Hepatic stellate cell (primary cell): ENCODE measurements at places on chromosomes 13 and 19.

- DNase-seq = no peak
Observed at GRCh38 chr19:21713761-21714160, 53.6 kb downstream of the ZNF100 start.

DNA sequence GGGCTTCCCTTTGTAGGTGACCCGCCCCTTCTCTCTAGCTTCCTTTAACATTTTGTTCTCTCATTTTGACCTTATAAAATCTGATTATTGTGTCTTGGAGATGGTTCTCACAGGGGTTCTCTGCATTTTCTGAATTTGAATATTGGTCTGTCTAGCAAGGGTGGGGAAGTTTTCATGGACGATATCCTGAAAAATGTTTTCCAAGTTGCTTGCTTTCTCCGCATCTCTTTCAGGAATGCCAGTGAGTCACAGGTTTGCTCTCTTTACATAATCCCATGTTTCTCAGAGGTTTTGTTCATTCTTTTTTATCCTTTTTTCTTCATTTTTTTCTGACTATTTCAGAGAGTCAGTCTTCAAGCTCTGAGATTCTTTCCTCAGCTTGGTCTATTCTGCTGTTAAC lies 53.6 kb downstream of the POSTN start:
- DNase-seq = no peak

DNA sequence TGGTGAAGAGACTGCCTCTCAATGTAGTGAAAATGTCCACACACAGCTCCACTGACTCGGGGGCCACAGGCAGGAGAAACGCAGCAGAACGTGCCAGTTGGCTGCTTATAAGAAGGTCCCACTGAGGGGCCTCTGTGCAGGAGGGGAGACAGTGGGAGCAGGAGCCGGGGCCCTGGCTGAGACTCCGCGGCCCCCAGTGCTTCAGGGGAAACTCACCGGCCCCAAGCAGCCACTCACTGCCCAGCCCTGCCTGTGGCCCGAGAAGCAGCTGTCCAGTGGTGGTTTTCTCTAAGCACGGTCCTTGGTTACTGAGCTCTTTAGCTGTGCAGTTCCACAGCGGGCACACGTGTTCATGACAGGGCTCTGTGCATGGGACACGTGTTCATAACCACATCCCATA lies 91.9 kb upstream of the MCF2L start:
- no peak for DNase-seq

DNA sequence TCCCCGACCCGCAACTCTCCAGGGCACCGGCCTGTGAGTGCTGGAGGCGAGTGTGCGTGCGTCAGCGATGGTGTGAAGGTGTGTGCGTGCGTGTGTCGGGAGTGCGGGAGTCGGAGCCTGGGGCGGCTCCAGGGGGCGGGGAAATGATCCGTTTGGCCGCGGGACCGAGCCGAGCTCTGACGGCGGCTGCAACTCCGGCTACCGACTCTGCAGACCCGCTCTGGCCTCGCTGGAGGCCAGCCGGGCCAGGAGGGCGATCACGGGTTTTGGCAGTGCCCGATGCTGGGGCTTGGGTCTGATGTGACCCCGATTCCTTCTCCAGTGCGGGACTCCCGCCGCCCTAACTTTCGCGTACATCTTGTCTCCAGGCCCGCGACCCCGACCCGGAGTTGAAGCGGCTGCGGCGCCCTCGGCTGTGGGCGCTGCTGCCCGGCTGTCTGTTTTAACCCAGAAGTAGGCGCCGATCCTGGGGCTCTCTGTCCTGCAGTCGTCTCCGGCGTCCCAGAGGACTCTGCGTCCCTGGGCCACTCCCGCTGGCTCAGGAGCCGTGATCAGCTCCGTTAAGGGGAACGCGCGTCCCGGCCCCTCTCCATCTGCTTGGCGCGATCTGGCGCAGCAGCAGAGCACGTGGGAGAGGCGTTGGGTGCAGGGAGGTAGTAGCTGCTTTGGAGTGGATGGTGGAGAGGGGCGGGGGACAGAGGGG lies 1.2 kb downstream of the CHST8 start:
- no peak for DNase-seq

GRCh38 chr13:98214008-98214643 lies 37.1 kb upstream of the RNF113B start:
- peak; percentile 59 for DNase-seq

- no peak for DNase-seq
Observed at GRCh38 chr13:97122381-97122996, 99.6 kb upstream of the MBNL2 start.

- no peak for DNase-seq
Observed at GRCh38 chr13:101301053-101301452, 115.3 kb downstream of the NALCN start.

DNA sequence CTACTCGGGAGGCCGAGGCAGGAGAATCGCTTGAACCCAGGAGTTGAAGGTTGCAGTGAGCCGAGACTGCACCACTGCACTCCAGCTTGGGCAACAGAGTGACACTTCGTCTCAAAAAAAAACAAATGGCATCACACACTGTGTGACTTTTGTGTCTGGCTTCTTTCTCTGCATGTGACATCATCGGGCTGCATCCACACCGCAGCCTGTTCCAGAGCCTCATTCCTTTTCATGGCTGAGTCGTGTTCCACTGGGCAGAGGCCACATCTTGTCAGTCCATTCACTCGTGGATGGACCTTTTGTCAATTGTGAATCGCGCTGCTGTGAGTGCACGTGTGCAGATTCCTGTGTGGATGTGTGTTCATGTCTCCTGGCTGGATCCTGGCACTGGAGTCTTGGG lies 8.3 kb downstream of the THOP1 start:
- DNase-seq = no peak

- DNase-seq = peak; percentile 88
Observed at GRCh38 chr19:3665681-3666544, 34.4 kb downstream of the PIP5K1C start.

- no peak for DNase-seq
Observed at GRCh38 chr19:18674616-18675015, 8.9 kb upstream of the CRTC1 start.

- DNase-seq = peak; percentile 19
Observed at GRCh38 chr13:40974460-40975407, 44.4 kb downstream of the ELF1 start.

- peak; percentile 59 for DNase-seq
Observed at GRCh38 chr19:43625918-43626579, 6.6 kb upstream of the ZNF428 start.

DNA sequence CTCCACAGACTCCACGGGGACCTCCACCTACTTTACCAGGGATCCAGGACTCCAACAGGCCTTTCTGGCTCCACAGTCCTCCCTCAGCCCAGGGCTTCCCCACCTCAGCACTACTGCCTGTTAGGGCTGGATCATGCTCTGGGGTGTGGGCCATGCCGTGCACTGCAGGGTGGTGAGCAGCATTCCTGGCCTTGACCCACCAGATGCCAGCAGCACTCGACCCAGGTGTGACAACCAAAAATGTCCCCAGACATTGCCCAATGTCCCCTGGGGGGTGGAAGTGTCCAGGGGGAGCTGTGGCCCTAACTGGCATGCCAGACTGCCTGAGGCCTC lies 42.0 kb downstream of the EPS15L1 start:
- no peak for DNase-seq

- DNase-seq = no peak
Observed at GRCh38 chr13:109910194-109910593, 123.8 kb upstream of the IRS2 start.

DNA sequence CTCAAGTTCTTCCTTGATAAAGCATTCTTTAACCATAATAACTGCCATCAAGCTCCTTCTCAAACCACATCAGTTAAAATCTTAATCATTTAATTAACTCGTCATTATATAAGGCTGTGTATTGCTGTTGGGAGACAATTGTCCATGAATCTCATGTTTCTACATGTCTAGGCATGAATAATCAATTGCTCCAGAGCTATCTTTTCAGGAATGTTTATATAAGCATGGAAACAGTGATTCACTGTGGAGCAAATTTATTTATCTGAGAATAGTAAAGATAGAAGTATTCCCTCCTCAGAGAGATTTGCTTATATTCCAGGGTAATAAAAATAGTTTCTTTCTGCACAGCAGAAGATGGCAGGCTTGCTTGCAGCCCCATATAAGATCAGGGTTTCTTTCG lies 71.1 kb downstream of the CBY2 start:
- no peak for DNase-seq

- no peak for DNase-seq
Observed at GRCh38 chr13:113586661-113587479, 2.3 kb downstream of the TFDP1 start.

DNA sequence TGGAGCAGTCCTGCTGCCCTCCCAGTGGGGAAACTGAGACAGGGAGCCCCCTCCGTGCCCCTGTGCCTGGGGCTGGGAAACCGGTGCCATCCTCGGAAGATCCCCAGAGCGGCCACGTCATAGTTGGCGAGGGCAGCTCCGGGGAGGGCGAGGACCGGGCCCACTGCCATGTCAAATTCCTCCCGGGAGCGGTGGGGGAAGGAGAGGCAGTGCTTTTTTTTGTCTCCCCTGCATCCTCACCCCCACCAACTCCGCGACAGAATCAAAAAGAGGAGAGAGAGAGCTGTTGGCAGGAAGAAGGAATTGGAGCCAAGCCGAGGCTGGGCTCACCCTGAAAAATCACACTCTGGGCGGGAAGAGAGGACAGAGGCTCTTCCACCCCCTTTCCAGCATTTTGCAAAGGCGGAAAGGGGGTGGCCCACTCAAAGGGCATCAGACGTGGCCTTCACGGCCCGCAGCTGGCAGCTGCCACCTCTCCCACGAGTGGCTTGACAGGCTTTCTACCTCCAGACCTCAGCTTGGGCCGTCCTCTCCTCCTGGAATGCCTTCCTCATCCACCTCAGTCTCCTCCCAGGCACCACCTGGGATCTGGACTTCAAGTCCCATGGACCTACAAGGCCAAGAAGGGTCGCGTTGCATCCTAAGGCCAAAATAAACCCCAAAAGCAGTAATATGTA lies 19.6 kb upstream of the NFIC start:
- DNase-seq = peak; percentile 77

DNA sequence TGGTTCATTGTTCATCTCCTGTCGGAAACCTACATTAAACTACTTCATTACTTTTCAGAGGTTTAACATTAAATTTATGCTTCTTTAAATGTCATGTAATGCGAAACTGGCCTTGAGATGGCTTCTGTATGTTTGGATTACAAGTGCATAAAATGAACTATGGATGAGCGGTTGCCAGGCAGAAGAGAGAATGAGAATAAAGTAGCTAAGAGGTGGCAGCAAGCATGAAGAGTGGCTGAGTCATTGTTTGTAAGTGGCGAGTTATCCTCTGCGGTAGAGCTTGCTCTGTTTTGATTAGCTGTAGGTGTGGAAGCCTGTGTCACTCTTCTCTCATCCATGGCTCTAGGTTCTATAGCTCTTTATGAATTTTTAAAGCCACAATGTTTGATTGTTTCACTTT lies 1139.6 kb upstream of the PCDH9 start:
- no peak for DNase-seq

DNA sequence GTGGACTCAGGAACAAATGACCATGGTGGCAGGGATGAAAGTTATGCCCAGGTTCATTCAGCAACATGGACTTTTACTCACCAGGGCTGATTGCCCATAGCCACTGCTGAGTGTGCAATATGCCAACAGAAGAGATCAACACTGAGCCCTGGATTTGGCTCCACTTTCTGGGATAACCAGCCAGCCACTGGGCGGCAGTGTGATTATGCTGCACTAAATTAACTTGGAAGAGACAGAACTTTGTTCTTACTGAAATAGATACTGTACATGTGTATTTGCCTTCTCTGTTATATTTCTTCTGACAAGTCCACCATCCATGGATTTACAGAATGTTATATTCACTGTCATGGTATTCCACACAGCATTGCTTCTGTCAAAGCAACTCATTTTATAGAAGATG lies 257.4 kb downstream of the TDRD3 start:
- DNase-seq = no peak

GRCh38 chr19:6577476-6578125 lies 13.3 kb downstream of the CD70 start:
- DNase-seq = no peak

- DNase-seq = no peak
Observed at GRCh38 chr13:50449465-50449864, 394.0 kb downstream of the DLEU7 start.

DNA sequence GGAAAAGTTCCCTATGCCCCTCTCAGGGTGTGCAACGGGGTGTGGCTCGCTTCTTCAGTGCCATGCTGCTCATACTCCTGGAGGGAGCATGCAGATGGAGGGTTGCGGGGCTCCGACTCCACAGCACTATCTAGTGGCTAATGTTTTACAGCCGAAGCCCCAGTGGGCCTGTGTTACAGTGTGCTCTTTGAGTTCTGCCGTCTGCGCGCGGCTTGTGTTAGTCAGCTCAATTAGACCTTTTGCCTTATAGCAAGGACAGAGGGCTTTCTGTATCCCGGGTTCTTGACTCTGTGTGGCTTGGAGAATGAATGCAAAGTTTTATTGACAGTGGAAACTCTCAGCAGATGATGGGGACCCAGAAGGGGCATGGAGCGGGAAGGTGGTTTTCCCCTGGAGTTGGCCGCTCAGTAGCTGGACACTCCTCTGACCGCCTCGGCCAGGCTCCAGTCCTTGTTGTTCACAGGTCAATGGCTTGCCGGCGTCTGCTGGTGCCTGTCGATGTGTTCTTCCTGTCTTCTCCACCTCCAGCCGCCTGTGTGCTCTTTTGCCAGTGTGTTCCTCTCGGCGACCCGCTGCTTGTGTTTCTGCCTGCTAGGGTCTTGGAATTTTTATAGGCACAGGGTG lies 383.4 kb downstream of the LMO7 start:
- DNase-seq = no peak

- no peak for DNase-seq
Observed at GRCh38 chr13:82480415-82480814, 1401.9 kb downstream of the SLITRK1 start.

- peak; percentile 79 for DNase-seq
Observed at GRCh38 chr13:40503966-40504591, 162.4 kb downstream of the FOXO1 start.

DNA sequence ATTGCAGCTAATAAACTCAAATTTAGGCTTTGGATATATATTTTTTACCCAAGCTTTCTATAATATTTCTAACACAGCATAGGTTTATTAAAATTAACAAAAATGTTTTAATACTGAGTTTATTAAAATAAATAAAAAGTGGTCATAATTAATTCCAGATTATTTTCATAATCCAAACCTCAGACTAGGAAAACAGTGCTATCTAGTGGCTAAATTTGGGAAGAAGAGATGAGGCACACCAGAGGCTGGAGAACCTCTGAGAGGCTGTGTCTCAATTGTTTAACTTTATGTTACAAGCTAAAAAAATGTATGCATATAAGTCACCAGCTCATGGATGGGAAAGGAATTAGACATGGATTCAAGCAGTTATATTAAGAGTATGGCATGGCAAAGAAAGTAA lies 392.5 kb downstream of the DIAPH3 start:
- peak; percentile 17 for DNase-seq
